T-helper 9 cell (primary cell): ENCODE measurements at places on chromosomes 13 and 19.

- DNase-seq: no peak
These were observed 97.0 kb upstream of the MBNL2 start for GRCh38 chr13:97124915-97125809.

GRCh38 chr13:62309904-62310303 is 894.3 kb upstream of the PCDH20 start:
- no peak for DNase-seq

- no peak for DNase-seq
These were observed 1.5 kb downstream of the ZNF787 start for GRCh38 chr19:56119582-56119978.

DNA sequence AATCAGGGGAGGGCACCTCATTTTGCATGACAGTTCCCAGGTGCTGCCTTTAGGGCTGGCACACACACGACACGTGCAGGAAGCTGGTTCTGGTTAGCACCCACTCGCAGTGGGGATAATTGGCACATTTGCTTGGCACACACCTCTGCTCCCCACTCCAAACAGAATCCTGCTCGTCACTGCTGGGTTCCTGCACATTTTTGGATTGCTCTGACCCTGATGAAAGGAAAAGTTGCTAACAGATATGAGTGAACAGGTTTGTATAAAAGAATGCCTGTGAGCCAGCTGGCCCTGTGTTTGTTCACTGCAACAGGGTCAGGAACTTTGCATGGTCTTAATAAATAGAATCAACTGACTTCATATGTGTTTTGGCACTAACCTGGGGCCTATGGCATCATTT is 1500.4 kb downstream of the EFNB2 start:
- DNase-seq: no peak

GRCh38 chr13:52128714-52129700 is at the start of gene NEK5:
TSS of gene NEK5 (minus strand) at chr13:52129073. CDS start at chr13:52127482, 1,591 bp downstream.
- DNase-seq: peak; percentile 45

- no peak for DNase-seq
These were observed 142.3 kb upstream of the TSC22D1 start for GRCh38 chr13:44718467-44718866.

GRCh38 chr13:60318186-60318585 is 78.8 kb upstream of the TDRD3 start:
- no peak for DNase-seq

- no peak for DNase-seq
These were observed 110.1 kb upstream of the RXFP2 start for GRCh38 chr13:31629085-31629780.

DNA sequence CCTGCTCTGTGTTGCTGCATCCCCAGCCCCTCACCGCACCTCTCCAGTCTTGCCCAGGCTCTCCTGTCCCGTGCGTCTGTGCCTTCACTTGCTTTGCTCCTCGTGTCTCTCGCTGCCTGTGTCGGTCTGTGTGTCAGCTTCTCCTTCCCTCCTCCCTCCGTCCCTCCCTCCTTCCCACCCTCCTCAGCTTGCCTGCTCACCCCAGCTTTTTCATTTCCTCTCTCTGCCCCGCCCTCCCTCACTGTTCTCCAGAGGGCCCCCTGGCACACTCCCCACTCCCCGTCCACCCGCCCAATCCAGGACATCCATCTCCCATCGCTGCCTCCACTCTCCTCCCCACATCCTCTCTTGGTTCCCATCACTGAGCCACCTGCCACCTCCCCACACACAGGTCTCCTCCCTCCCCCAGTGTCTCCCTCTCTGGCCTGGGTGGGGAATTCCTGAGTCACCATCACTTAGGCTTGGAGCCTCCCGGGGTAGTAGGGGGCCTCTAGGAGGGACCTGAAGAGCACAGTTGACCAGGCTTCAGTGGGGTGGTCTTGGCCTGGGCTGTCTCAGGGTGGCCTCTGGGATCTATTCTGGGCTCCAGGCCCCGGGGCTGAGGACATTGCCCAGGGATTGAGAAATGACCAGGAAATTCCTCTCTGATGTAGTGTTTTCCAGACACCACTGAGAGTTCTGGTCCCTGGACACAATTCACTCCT is at the start of gene PTGIR:
Gene PTGIR (minus strand): TSS at position 132 of the 704 bp plus-strand sequence. CDS start 864 bp downstream, outside the sequence.
- DNase-seq: no peak

GRCh38 chr19:30017172-30017571 is 75.1 kb downstream of the URI1 start:
- DNase-seq: no peak

DNA sequence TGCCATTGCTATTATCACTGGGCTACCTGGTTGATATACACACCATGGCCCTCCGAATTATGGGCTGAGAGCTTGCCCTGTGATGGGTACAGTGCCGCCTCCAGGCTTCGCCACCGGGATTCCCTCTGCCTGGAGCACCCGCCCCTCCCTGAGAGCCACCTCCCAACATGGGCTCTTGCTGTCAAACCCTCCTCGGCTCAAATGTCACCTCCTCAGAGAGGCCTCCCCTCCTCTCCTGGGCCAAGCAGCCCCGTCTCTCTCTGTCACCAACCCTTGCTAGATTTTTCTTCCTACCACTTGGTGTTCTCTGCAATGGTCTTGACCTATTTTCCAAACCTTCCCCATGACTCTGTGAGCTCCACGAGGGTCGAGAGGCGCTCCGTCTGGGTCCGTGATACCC is 12.2 kb upstream of the TLE2 start:
- no peak for DNase-seq

GRCh38 chr19:18194181-18194530 is 1.1 kb downstream of the MPV17L2 start:
- DNase-seq: no peak

DNA sequence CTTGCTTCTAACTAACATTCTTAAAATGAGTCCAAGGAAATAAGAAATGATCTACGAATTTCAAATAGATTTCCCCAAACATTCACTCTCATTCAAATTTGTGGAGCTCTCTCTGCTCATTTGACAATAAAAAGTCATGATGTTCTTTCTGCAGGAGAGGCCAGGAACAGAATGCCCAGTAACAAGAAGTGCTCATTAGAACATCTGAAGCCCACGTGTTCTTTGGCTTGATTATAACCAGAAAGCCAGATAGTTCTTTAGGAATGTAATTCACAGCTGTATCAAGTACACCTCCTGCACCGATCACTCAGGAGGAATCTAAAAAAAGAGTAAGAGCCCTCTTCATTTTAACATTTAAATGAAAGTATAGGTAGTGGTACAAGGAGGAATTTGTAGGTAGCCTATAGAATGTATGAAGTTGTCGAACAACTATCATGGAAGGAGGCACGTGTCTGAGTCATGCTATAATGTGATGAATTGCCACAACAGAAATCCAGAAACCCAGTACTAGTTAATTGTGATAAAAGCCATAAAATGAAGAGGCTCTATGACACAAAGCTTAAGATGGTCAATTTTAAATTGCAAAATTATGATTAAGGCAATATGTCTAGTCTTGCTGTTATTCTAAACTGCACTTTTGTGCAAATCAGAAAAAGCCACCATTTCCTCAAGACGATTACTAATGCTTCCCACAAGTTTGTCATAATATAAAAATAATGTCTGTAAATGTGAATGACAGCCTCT is 12.8 kb downstream of the MEDAG start:
- no peak for DNase-seq

DNA sequence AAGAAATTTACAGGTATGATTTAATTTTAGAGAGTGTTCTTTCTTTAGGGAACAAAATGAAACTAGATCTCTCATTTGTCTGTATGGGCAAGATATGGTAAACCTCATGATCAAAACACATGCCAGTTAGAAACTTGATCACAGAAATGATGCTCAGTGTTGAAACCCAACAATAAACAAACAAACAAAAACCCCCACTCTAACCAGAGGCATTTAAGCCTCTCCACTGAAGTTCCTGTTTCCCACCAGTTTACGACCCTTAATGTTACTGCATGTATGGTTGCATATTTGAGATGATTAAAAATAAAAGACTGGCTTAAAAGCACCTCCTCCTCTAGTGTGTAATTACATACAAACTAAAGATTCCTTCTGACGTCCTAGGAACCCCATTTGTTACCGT is 293.3 kb upstream of the MAB21L1 start:
- DNase-seq: no peak

DNA sequence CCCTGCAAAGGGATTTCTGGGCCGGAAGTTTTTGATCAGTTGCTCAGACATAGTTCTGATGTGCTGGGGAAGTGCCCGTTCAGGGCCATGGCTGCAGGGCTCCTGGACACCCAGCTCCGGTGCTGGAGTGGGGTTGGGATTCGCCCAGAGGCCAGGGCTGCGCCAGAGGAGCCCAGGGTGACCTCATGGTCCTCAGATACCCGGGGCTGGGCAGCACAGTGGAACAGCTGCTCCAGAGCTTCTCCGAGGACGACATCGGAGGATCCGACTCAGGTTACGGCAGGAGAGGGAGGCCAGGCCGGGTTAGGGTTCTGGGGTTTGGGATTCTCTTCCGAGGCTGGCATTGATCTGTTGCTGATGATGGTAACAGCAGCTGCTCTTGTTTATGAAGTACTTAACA is 20.9 kb downstream of the CARM1 start:
- no peak for DNase-seq

DNA sequence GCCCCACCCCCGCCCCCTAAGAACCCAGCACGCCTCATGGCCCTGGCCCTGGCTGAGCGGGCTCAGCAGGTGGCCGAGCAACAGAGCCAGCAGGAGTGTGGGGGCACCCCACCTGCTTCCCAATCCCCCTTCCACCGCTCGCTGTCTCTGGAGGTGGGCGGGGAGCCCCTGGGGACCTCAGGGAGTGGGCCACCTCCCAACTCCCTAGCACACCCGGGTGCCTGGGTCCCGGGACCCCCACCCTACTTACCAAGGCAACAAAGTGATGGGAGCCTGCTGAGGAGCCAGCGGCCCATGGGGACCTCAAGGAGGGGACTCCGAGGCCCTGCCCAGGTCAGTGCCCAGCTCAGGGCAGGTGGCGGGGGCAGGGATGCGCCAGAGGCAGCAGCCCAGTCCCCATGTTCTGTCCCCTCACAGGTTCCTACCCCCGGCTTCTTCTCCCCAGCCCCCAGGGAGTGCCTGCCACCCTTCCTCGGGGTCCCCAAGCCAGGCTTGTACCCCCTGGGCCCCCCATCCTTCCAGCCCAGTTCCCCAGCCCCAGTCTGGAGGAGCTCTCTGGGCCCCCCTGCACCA is 11.9 kb downstream of the ARHGAP33 start:
- no peak for DNase-seq

- no peak for DNase-seq
These were observed 4.9 kb upstream of the KLK15 start for GRCh38 chr19:50838239-50838638.

DNA sequence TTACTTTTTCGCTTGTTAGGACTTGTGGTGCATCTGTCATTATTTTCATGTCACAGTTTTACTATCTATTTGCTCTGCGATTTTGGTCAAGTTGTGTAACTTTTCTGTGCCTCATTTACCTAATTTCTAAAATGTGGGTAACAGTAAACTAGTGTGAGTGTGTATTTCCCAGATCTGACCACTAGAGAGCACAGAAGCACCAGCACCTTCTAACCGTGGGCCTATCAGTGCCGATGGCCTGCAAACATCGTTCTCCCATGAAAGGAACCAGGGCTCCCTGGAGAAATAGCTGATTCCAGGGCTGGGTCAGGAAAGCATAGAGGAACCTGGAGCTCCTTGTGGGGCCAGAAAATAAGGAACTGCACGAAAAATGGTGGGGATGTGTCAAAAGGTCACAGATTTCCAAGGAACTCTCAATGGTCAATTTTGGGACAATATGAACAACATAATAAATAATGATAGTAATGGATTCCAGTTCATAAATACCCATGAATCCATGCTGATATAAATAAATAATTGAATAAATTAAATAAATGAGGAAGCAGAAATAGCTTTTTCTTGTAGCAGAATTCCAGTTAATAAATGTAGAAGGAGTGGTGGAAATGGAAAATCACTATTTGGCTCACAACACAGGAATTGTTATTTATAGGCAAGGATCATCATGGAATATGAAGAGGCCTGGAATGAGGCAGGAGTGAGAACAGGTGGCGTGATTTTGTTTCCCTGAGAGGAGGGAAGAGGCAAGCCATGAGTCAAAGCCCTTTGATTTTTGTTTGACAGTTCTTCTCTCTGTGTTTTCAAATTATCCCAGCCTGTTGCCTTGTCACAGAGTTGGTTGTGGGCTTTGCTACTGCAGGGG is 31.1 kb downstream of the CEACAM8 start:
- DNase-seq: no peak

- no peak for DNase-seq
These were observed 495.5 kb downstream of the FOXO1 start for GRCh38 chr13:40170982-40171381.

- DNase-seq: no peak
These were observed 84.6 kb downstream of the NALCN start for GRCh38 chr13:101331731-101332130.

DNA sequence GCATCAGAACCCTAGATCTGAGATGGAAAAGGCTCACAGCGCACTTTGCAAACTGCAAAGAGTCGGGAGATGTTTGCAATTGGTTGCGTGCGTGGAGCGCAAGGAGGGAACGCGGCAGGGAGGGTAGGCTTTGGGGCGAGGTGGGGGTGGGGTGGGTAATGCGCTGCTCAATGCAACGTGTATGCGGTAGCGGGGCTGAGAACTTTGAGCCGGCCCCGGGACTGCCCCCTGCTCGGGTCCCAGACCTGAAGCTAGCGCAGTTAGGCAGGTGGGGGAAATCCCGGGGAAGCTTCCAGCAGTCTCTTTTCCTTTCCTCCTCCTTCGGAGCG is 971 bp downstream of the FOSB start:
- DNase-seq: peak; percentile 61

DNA sequence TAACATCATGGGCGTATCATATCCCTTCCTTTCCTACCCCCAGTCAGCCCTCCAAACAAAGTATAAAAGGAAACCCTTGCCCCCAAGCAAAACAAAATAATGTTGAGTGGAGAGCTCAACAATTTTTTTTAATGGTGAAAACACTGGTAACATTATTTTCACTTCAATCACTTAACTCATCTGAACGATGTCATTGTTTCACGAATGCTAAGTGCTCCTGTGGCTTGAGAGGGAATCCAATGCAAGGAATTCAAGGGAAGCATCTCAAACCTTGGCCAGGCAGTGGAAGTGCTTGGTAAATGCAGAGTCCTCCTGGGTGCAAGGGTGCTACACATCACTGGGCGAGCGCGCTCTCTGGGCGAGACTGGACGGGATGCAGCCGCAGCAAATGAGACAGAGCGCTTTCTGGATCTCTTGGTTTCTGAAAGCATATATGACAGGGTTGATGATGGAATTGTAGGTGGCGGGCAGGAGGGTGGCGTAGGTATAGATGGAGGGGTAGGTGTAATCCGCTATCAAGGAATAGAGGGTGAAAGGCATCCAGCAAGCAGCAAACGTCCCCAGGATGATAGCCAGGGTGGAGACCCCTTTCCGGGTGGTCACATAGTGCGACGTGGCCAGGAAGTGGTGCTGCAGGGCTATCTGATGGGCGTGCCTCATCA is 2.0 kb downstream of the GPR12 start:
- no peak for DNase-seq
